ENCODE measurements at places on chromosomes 4 and X. TPM values are rescaled to one million over a fixed set of nuclear protein-coding genes. Genes with fewer than 3 reads are reported as not detected.

Gene HHIP
- total RNA-seq, result not detected

Gene MTNR1A
- total RNA-seq, result not detected

- DNase-seq, result no peak
Measured at GRCh38 chr4:91366554-91366953, 937.2 kb upstream of the GRID2 start.

Gene PRR27
- total RNA-seq, result not detected

Gene RAB33A
- total RNA-seq, result 11.9 TPM

Gene NSUN7
- 0.50 TPM for total RNA-seq

DNA sequence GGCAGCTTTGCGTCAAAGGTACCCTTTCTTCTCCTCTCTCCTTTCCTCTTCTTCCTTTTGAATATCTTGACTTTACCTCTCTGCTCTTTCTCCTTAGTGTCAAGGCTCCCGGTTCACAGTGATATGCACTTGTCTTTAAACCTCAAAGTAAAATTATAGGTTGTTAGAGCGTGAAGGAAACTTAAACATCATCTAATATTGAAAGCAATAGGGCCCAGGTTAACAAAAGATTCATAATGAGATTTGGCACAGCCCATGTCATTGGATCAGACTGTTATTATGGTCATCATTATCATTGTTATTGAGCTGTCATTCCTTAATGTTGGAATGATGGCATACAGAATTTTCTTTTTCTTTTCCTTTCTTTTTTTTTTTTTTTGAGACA lies 32.5 kb downstream of the FTHL17 start:
- no peak for DNase-seq

Gene PIR
- 0.49 TPM for total RNA-seq

Gene NXF2
- not detected for total RNA-seq

GRCh38 chrX:68443155-68443868 lies 10.0 kb upstream of the OPHN1 start:
- no peak for DNase-seq

Gene F8A2
- total RNA-seq, result not detected

Gene ZGRF1
- total RNA-seq, result 10.5 TPM

DNA sequence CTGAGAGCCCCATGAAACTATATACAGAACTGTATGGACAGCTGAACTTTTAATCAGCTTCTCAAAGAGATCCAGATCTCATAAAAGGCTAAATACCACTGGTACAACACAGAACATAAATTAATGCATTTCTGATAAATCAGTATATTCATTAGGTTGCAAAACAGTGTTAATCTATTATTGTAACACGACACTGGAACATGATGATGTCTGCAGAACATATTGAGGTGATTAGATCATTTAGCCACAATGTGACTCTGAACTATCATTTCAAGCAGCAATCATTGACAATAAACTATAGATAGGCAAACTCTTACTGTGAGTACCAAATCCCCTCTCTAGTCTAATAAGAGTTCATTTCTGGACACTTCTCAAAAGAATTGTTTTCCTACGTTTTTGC lies 50.3 kb downstream of the GASK1B start:
- DNase-seq, result no peak

Gene GC
- total RNA-seq, result not detected

DNA sequence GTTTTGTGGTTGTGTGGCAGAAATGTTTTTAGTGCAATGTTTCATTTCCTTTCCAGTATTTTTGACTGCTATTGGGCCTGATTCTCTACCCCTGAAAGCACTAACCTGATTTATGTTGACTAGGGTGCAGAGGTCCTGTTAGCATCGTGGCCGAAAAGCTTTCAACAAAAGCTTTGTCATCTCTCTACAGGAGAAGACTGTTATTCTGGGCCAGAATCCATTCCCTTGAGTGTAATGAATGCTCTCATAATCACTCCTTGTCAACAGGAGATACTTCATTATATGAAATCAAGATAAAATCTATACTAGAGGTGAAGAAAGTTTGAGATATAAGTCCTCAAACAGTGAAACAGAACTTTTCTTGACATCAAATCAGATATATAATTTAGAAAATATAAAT lies 195.5 kb downstream of the ZNF330 start:
- no peak for DNase-seq

GRCh38 chr4:56914336-56914735 lies 6.6 kb downstream of the REST start:
- DNase-seq, result no peak

- DNase-seq, result no peak
Measured at GRCh38 chrX:153767674-153768055, 3.6 kb downstream of the PLXNB3 start.

Gene TMEM31
- not detected for total RNA-seq

Gene PPEF2
- total RNA-seq, result 1.0 TPM

- no peak for DNase-seq
Measured at GRCh38 chr4:20319825-20320612, 68.3 kb downstream of the SLIT2 start.

Gene UBQLN2
- 48.8 TPM for total RNA-seq

- no peak for DNase-seq
Measured at GRCh38 chrX:72038016-72038415, 93.7 kb downstream of the RTL5 start.

Gene TMSB15A
- not detected for total RNA-seq

Measured in naive thymus-derived CD4-positive, alpha-beta T cell (primary cell).